Caki2 (cell line): ENCODE measurements at places on chromosomes 2 and 18. TPM values are rescaled to one million over a fixed set of nuclear protein-coding genes. Genes with fewer than 3 reads are reported as not detected.

ERFE gene
- total RNA-seq = 39.5 and 53.4 TPM in 2 replicates

CTAGE1 gene
- not detected in 2 replicates for total RNA-seq

CD8B gene
- not detected in 2 replicates for total RNA-seq

FAM110C gene
- 4.3 and 7.7 TPM in 2 replicates for total RNA-seq

MLPH gene
- total RNA-seq = 27.2 and 33.8 TPM in 2 replicates

CFAP53 gene
- 0.64 TPM in 1 of 2 replicates, not detected in the other for total RNA-seq

DNA sequence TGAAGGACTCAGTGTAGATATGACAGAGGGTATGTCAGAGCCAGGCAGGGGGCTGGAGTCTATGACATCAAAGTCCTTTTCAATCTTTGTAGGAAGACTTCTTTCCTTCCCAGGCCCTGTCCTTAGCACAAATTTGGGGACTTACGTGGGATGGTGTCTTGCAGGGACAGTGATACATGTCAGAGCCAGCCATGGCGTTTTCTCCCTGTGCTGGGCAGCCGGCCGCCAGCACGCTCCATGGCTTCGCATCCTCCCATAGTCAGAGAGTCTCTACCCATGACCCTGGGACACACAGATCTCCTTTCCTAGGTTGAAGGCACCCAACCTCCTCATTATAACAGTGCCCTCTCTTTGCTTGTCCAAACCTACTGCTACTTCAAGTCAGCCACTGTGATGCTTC lies 156.9 kb upstream of the MYCN start:
- DNase-seq = no peak

DNA sequence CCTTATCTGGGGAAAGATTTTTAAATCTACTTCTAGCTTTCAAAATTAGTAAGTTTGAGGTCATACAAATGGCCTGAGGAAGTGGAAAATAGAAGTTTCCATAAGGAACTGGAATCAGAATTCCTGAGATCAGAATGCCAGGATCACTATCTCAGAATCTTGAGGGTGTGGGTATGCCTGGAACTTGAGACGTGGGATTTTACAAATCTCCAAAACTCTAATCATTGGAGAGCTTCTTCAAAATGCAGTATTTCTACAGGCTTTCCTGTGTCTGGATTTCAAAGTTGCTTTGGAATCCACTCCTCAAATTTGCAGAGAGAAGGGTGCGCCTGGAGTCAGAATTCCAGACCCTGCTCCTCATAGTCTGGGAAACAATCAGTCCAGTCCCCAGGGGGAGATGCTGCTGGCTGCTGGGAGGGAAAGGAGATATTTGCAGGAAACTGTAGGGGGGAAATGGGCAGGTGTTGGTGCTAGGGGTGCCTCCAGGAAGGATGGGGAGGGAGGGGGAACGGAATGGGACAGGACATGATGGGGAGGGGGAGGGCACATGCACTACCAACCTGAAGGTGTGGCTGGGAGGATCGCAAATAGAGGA lies 31.0 kb upstream of the CATIP start:
- no peak for DNase-seq

- DNase-seq = no peak
These were observed 88.3 kb upstream of the CCDC68 start for GRCh38 chr18:55047546-55047945.

- DNase-seq = no peak
These were observed 124.2 kb downstream of the TWIST2 start for GRCh38 chr2:238972146-238972445.

DNA sequence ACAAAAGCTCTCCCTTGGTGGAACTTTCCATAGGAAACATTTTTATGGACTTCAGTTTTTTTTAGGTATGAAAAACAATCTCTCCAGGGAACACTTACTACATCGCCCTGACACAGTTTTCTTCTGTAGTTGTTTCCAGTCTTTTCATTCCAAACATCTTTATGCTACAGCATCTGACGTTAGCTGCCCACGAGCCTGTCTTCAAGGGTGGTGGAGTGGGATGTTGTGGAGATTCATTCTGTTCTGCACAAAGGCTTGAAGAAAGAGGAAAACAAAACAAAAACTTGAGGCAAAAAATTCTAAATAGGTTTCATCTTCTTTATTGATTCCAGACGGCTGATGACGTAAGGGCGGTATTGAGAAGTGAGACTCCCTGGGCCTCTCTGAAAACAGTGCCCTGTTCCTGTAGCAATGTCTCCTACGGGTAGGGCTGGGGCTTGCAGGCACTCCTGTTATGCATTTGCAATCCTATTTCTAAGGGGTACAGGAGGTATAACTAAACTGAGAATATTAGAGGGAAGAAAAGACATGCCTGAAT lies 375.0 kb downstream of the RNF144A start:
- no peak for DNase-seq

- no peak for DNase-seq
These were observed 26.4 kb downstream of the ST3GAL5 start for GRCh38 chr2:85862426-85862825.

DNA sequence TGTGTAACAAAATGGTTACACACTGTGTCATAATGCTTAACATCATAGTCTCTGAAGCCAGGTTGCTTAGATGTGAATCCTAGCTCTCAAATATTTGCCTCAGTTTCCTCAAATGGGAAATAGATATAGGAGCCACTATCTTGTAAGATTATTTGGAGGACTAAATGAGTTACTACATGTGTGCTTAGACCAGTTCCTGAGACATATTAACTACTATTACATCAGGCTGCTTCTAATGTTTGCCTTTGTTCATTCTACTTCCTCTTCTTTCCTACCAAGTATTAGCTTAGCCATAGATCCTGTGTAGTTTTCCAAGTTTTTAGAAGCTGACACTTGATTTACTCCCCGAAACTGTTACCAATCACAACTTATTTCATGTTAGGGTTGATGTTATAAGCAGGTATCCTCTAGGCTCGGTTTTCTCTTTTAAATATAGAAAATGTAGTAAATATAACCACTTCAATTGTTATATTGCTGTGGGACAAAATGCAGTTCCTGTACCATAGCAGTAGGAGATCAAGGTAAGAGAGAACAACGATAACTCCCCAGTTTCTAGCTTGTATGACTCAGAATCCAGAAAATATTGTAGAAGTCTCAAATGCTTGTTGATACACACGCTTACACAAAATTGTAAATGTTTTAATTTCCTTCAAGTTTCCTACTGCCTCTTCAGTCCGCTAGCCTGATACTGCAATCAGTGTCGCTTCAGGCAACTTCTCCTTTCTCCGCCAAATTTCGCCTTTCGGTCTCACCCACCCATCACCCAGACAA lies 751 bp upstream of the DNAJC10 start:
- DNase-seq = peak; percentile 39

GRCh38 chr2:226488034-226488433 lies 311.6 kb downstream of the IRS1 start:
- no peak for DNase-seq

- DNase-seq = peak; percentile 66
These were observed 5.6 kb downstream of the FOSL2 start for GRCh38 chr2:28398101-28398834.
